ENCODE measurements at places on chromosomes 11 and 22.

DNA sequence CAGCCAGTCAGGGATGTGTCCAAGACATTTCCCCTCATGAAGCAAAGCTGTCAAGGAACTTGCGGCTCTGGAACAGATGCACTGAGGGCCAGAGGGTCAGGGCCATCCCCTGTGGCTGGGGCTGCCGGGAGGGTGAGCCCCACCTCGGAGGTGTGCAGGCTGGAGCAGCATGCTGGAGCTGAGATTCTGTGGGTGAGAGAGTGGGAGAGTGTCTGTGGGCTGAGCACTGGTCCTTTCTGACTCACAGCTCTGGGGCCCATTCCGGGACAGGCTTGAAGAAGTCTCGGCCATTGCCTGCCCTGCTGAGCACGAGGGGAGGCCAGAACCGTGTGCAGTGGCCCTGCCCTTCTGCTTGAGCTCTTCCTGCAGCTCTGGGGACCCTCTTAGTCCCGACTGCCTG lies 2.1 kb downstream of the OMP start:
- peak; percentile 69 for DNase-seq

DNA sequence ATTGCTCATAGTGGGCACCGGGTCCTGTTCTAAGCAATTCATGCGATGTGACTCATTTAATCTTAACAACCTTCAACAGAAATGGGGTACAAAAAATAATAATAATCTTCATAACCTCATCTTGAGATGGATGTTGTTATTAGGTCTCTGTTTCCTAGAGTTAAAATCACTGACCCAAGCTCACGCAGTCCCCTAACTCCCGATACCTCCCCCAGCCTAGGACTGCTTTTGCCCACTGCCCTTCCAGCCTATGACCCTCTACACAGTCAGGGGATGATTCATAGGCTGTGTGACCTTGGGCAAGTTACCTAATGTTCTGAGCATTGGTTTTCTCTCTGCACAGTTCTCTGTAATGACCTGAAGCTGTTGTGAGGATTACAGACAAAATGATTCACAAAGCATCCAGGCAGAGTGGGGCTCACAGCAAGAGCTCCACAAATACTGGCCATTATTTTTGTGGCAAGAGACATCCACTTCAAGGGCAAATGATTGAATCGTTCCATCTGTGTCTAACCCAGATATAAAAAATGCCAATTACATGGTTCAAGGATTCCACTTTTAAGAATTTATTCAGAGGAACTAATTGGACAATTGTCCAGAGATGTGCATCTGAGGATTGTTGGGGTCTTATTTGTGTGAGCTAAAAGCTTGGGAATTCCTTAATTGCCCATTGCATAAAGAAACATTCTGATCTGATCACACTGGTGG lies 20.0 kb downstream of the MTFP1 start:
- DNase-seq = peak; percentile 63

DNA sequence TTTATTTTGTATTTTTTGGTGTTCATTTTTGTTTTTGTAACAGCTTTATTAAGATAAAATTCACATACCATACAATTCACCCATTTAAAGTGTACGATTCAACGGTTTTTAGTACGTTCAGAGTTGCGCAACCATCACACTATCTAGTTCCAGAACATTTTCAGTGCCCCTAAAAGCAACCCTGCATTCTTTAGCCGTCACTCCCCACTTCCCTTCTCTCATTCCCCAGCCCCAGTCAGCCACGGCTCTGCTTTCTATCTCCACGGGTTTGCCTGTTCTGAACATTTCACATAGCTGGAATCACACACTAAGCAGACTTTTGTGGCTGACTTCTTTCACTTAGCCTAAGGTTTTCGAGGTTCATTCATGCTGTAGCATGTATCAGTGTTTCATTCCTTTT lies 9.6 kb upstream of the KCNQ1OT1 start:
- peak; percentile 82 for DNase-seq

DNA sequence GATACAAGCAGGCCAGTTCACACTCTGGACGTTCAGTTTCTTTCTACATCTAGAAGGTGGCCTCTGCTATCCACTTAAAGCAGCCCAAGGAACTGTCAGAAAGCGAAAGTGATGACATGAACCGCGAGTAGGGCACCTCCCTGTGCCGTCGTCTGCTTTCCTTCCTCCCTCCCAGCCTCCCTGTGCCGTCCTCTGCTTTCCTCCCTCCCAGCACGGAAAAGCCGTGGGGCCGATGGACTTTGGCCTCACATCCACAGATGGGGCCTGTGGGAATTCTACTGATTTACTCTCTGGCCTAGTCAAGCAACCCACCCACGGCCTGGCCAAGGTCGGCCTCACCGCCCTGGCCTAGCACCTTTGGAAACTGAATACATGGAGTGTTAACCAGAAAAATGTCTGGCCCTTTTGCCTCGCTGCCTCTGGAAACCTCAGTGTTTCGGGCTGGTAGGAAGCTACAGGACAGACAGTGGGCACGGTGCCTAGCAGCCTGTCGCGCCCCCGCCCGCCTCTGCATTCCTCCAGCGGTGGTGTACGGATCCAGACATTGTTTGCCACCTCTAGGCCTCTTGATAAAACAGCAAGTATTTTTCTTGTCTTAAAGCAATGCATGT lies 14.2 kb downstream of the PEX26 start:
- no peak for DNase-seq

GRCh38 chr22:23068096-23068831 lies 2.1 kb upstream of the GNAZ start:
- DNase-seq = no peak

- peak; percentile 67 for DNase-seq
Measured at GRCh38 chr11:129946256-129946655, 50.9 kb upstream of the NFRKB start.

GRCh38 chr22:47131632-47132427 lies 369.4 kb downstream of the TBC1D22A start:
- no peak for DNase-seq

- no peak for DNase-seq
Measured at GRCh38 chr11:112481893-112482292, 221.2 kb upstream of the PLET1 start.

GRCh38 chr22:40928657-40929056 lies 22.5 kb upstream of the RBX1 start:
- DNase-seq = no peak

- no peak for DNase-seq
Measured at GRCh38 chr11:72781313-72782080, 12.3 kb downstream of the STARD10 start.

GRCh38 chr22:28139961-28140360 lies 220.9 kb upstream of the PITPNB start:
- peak; percentile 95 for DNase-seq

DNA sequence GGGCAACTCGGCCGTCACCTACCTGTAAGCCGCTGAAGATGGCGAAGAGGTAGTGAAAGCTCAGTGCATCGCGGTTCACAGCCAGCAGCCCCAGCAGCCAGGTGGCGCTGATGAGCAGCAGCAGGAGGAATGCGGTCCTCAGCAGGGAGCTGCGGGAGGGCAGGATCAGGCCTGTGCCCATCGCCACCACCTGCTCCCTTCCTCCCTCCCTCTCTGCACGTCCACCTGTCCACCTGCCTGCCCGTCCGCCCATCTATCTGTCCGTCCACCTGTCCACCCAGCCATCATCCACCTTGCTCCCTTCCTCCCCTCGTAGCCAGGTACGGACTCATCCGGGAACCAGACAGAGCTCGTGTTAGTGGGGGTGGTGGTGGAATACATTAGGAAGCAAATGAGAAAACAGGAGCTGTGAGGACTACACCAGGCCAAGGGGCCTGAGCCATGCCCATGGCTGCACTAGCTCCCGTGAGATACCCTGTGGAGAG lies 32.2 kb downstream of the TRMU start:
- DNase-seq = peak; percentile 35

GRCh38 chr11:66542362-66542761 lies 3.5 kb downstream of the ZDHHC24 start:
- no peak for DNase-seq

GRCh38 chr22:32021716-32022115 lies 21.3 kb upstream of the SLC5A1 start:
- DNase-seq = no peak

DNA sequence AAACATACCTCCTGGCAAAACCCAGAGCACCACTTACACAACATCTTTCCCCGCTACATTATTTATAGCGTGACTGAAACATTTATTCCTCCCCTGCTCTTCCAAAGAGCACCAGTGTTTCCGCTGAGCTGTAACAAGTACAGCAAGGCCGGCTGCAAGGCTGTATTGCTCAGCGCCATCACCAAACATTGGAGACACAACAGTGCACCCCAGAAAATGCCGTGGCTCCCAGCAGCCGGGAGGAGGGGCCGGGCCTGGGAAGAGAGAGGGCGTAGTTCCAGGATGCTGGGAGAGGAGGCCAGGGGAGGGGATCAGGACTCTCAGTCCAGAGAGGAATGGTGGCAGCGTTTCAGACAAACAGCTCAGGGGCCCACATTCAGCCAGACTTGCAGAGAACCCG lies 133.2 kb downstream of the DSCAML1 start:
- no peak for DNase-seq

- peak; percentile 1 for DNase-seq
Measured at GRCh38 chr11:15825976-15826650, 530.2 kb downstream of the SOX6 start.

DNA sequence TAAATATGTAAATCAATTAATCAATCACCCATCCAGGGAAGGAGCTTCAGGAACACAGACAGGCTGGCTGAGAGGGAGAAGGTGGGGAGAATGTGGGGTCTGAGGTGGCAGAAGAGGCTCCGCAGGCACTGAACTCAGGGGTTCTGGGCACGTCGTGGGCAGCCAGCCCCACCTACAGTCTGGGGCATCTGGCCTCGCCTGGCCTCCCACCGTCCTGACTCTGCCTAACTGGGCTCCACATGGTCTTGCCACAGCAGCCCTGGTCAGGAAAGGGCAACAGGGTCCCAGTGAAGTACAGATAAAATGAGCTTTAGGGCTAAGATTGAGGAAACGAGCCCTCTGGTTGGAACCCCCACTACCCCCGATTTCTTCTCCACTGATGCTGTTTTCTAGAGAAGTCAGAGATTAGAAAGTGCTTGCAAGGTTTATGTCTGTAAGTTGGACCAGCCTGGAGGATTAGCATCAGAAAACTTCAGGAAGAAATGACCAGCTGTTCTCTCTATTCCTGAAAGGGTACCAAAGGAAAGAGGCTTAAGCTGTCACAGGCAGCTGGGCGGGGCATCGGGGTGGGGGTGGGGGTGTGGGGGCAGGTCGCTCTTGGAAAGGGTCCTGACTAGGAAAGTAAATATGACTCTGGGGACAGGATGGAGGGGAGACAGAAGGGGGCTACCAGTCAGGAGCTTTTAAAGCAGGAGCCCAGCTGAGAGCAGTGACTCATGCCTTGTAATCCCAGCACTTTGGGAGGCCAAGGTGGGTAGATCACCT lies 261.7 kb downstream of the BUD13 start:
- no peak for DNase-seq

- DNase-seq = no peak
Measured at GRCh38 chr11:119843877-119844276, 114.9 kb upstream of the NECTIN1 start.

DNA sequence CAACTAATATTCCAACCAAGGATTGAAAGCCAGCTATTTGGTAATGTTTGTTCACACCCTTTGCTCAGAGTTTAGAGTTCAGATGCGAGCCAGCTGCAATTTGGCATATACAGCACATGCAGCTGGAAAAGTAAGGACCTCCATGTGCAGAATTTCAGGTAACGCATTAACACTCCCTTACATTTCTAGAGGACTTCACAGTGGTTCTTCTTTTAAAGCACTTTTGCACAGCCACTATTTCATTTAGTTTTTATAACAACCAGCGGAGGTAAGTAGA lies 3.4 kb downstream of the POU2AF3 start:
- no peak for DNase-seq

GRCh38 chr11:102151784-102152525 lies 41.7 kb downstream of the YAP1 start:
- no peak for DNase-seq

- DNase-seq = no peak
Measured at GRCh38 chr11:12897867-12898266, 111.2 kb upstream of the RASSF10 start.

DNA sequence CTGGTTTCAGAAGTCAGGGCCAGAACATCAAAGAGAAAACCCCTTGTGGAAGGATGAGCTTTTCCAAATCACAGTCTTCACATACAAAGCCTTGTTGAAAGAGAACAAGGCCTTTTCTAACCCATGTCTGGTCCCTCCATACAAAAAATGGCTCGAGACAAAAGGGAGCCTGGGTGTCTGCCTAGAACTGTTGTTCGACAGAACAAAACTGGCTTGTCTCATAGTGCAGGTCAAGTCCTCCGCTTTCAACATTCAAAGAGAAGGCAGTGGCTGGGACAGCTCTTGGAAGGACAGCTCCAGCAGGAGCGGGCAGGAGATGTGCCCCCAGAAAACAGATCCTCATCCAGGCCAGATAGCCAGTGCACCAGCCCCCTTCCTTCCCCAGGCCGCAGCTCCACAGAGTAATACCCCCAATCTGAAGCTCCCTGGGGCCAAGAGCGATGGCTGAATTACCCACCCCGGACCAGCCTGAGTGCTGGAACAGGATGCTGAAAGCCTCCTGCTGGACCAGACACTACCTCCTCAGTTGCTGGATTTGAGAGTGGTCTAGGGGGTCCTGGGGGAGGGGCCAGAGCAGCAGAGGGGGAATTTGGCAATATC lies 27.6 kb downstream of the USH1C start:
- no peak for DNase-seq

DNA sequence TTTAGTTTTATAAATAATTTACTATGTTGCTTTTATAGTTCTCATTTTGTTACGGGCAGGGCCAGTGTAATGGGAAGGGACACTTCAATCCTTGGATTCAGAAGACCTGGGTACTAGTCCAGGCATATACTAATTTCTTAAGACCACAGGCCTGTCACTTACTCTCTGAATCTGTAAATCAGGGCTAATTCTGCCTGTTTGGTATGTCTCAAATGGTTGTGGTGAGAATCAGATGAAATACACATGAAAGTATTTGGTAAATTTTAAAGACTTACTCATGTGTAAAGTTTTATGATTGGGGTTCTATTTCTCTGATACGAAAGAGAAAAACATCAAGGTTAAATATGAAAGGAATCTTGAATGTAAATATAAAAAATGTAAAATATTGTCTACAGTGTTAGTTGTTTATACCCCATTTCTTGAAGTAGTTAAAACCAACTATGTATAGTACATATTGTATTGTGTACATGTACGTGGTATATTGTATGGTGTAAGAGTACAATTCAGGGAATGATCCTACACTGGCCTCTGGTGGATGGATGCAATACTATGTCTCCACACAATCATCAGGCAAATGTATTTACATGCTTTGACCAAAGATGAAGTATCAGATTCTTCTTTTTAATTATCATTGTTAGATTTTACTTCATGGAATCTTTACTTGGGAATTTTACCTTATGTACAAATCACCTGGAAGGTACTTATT lies 24.5 kb upstream of the RAG2 start:
- peak; percentile 33 for DNase-seq

GRCh38 chr11:2655834-2656622 lies 43.8 kb downstream of the KCNQ1OT1 start:
- DNase-seq = peak; percentile 52

- no peak for DNase-seq
Measured at GRCh38 chr11:132772703-132773545, 759.4 kb downstream of the OPCML start.

GRCh38 chr22:27906241-27906640 lies 12.8 kb downstream of the PITPNB start:
- peak; percentile 59 for DNase-seq
